NCI-H2081 (cell line): ENCODE measurements at places on chromosomes 3 and 15.

DNA sequence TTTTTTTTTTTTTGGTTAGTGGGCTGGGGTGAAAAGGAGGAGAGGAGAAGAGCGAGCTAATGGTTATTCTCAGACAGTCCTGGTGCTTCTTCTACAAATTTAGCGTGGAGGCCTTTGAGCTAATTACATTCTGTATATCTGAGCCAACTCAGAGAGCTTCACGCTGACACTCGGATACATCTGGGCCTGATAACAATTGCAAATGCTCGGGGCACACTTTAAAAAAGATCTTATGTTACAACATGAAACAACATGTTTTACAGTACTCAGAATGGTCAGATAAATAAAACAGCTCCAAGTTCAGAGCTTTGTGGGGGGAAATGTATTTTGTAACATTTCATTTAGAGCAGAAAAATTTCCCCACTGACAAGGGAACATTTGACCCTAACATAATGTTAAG, 966.9 kb upstream of the NR2F2 start:
- DNase-seq: no peak

DNA sequence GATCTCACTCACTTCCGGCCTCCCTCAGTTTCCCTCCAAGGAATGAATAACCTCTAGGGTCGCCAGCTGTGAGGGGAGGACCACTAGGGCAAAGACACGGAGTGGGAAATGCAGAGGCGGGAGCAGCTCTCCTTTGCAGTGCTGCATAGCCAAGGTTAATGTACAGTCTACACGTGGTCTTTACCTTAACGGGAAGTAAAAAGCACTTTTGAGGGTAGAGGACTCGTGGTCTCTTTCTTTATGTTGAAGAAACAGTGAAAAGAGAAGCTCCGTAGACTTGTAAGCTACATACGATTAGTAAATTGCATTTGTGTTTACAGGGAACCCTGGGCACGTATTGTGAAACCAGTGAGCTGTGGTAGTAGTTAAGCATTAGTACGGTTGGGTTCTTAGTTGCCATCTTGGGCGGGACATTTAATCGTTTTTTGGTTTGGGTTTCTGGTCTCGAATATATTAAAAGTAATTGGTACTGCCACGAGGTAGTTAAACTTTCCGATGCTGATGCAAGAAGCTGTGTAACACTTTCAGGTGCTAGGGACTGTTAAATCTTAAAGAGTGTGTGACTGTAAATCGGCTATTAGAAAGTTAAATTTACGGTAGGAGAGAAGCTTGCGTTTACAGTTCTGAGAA, 828 bp downstream of the U2SURP start:
- DNase-seq: peak; percentile 68

- peak; percentile 47 for DNase-seq
Measured at GRCh38 chr3:128875556-128876120, 3.8 kb upstream of the ACAD9 start.

GRCh38 chr3:171825222-171825828, 15.0 kb upstream of the PLD1 start:
- DNase-seq: no peak

GRCh38 chr3:138923531-138923994, 23.4 kb downstream of the FOXL2 start:
- DNase-seq: peak; percentile 89

DNA sequence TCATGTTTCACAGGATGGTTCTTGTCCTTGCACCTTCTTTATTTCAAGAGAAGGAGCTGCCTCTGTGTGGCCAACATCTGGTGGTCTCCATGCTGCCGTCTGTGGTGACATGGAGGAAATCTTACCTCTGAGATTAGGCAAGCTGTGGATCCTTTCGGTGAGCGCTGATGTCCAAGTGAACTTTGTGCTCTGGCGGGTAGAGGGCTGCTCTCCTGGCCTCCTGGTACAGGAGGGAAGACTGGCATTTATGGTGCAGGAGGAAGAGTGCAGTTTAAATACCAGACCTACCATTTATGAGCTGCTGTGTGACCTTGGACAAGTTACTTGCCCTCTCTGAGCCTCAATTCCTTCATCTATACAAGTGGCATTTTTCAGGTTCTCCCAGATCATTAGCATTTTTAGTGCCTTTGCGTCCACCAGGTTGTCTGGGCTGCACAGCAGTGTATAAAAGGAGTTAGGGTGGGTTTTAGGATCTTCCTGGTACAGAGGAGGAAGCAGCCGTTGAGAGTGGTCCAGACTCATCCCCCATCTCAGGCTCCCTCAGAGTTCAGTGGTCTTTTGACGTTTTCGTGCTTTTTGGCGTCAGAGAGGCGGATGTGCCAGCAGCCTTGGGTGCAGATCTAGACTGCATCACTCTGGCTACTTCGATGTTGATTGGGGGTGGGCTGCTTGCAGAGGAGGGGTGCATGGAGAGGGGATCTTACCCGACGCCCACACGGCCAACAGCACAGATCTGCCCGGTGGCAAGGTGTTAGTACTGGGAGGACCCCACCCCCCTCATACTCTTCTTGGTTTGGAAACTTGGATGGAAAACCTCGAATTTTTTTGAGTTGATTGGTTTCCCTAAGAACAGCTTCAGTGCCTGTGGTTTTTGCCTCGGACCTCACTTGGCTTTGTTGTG, 162.2 kb downstream of the ITPR1 start:
- DNase-seq: no peak

- DNase-seq: peak; percentile 27
Measured at GRCh38 chr3:99931059-99931458, 113.4 kb downstream of the CMSS1 start.
